ENCODE measurements at places on chromosomes 3 and 15.
A peak's percentile ranks its signal among the peaks of the same experiment; 100 is the strongest.

DNA sequence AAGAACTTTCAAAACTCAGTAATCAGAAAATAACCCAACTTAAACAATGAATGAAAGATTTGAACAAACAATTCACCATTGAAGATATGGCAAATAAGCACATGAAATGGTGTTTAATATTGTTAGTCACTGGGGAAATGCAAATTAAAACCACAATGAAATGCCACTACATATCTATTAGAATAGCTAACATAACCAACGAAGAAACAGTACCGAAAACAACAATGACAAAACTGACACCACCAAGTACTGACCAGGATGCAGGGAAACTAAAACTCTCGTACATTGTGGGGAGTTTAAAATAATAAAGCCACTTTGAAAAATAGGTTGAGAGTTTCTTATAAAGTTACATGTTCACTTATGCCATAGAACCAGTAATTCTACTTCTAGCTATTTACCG, 69.1 kb downstream of the KBTBD8 start:
- no peak for DNase-seq

GRCh38 chr15:39747326-39747725, 35.3 kb downstream of the FSIP1 start:
- no peak for DNase-seq

- DNase-seq: no peak
Observed at GRCh38 chr15:24848050-24848449, 106.7 kb upstream of the SNRPN start.

DNA sequence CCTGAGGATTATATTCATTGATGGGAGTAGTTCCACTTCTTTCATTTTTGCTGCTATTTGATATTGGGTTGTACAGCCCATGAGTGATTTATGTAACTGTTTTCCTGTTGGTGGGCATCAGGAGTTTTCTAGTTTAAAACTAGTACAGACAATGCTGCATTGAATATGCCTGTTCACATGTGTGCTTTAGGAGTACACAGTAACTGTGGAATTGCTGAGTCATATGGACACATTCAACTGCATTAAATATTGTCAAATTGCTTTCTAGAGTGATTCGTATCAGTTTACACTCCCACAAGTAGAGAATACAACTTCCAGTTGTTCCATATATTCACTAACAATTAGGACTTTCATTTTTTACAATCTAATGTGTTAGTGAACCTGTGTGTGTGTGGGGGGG, 59.8 kb upstream of the THSD4 start:
- no peak for DNase-seq

DNA sequence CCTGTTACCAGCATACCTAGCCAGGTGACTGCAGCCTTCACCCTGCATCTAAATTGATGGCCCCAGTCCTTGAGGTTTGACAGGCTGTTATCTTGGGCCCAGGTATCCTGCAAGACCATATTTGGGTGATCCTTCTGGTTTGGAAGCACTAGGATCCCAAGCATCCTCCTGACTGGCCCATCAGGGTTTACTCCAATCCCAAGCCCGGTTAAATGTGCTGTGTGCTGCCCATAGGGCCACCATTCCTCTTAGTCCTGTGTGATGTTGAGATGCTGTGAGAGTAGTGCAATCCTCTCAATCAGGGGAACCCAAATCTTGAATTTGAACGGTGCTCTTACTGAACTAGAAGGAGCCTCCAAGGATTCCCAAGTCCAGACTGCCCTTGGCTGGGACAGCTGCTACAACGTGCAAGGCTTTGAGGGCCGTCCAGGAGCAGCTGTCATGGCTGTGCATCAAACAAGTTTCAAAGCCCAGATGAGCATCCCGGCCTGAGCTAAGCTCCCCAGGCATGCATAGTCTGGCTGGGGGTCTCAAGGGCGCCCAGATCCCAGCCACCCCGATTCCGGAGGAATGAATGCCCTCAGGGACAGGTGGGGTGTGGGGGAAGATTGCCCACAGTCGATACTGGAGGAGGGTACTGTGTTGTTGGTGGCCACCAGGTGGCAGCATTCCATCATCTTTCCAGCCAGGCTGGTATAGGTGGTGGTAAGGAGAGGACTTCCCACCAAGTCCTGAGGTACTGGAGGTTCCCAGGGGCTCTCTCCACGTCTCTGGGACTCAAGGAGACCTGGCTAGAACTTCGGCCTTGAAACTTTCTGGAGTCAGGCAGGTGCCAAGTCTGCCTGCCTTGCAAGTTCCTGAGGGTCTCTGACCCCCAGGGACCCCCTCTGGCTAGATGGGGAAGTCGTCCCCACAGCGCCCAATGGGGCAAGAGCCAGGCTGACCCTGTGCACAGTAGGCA, 32.6 kb downstream of the RBM5 start:
- DNase-seq: peak; percentile 59

DNA sequence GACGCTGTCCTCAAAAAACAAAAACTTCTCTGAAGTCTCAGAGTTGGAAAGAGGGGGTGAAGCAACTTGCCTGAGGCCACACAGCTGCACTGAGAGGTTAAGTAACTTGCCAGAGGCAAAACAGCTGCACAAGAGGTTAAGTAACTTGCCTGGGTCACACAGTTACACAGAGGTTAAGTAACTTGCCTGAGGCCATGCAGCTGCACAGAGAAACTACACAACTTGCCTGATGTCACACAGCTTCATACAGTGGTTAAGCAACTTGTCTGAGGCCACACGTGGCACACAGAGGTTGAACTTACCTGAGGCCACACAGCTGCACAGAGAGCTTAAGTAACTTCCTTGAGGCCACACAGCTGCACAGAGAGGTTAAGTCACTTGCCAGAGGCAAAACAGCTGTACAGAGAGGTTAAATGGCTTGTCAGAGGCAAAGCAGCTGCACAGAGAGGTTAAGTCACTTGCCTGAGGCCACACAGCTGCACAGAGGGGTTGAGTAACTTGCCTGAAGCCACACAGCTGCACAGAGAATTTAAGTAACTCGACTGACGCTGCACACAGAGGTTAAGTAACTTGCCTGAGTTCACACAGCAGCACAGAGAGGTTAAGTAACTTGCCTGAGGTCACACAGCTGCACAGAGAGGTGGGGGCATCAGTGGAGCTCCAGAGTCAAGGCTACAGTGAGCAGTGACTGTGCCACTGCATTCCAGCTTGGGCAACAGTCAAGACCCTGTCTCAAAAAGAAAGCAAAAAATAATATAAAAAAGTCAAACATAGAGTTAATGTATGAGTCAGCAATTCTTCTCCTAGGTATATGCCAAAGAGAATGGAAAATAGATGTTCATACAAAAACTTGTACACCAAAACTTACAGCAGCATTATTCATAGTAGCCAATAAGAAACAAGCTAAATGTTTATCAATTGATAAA, 12.0 kb upstream of the ACAD9 start:
- no peak for DNase-seq

GRCh38 chr3:72338942-72339669, 509.1 kb downstream of the SHQ1 start:
- no peak for DNase-seq

DNA sequence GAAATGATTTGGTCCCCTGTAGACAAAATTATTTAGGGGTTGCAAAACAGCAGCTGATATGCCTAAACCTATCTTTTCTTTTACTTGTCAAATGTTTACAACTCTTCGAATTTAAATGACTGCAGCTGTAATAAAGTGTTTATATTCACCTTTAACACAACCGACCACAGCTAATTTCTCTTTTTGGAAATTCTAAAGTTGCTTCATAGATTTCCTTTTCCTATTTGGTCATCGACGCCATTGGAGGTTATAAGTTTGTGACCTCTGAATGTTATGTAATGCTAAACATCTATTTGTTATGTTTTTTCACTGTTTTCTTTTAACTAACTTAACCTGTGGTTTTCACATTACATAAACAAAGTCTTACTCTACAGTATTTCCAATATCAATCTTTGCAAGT, 1094.9 kb upstream of the EPHA6 start:
- no peak for DNase-seq

DNA sequence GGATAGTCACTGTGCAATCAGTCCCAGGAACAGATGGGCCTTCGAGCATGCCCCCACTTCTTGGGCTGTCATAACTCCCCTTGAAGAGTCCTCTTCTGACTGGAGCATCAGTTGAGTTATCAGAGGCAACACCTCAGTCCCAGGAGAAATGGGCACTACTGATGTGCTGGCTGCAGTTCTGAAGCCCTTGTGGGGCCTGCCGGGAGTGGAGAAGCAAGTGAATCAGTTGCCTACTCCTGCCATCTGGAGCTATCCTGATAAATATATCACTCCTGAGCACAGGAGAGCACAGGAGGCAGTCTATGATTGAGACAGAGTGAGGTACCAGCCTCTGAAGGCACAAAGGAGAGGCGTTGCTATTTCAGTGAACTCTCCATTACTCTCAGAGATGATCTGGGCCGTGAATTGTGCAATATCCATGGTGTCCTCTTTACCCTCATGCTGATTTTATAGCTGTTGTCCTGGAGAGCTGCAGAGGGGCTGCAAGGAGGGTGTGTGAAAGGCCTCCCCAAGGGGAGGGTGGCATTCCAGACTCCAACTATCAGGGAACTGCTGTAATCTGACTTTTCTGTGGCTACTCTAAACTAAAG, 344.2 kb upstream of the ROPN1 start:
- DNase-seq: no peak

- no peak for DNase-seq
Observed at GRCh38 chr15:57526076-57526475, 65.6 kb upstream of the MYZAP start.

- DNase-seq: no peak
Observed at GRCh38 chr15:38843051-38843501, 278.5 kb upstream of the RASGRP1 start.
